Activated CD4-positive, alpha-beta T cell treated with anti-CD3 and anti-CD28 coated beads for 48 hours (primary cell): ENCODE measurements at places on chromosomes 3 and 15.

DNA sequence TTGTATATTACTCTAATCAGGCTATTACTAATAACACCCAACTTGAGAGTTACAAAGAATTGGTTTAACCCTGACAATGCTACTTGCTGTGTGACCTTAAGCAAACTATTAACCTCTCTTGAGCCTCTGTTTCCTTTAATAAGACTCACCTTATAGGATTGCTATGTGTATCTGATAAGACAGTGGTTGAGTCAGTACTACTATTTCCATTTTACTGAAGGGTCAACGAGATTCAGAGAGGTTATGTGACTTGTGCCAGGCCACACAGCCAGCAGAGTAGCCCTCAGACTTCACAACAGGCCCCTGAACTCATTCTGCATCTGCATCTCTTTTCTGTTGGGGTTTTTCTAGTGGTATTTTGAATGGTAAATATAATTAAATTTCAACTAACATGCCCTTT is 420.1 kb downstream of the MAGI1 start:
- no peak for DNase-seq

DNA sequence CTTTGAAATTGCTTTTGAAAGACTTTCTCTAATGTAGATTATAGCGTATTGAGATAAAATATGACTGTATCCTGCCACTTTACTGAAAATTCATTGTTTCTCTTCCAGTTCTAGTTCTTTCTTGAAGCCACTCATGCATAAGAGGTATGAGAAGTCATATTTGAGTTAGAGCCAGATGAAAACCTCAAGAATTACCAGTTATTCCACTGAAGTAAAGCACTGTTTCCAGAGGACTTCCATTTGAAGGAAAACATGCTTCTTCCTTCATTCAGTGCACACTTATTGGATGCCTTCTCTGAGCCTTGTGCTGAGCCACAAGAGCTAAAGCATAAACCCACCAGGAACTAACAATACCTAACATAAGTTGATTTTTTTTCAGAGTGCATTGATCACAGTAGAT is 513.4 kb downstream of the ZNF385D start:
- DNase-seq = no peak

- DNase-seq = peak; percentile 93
Observed at GRCh38 chr15:75202251-75203016, 752 bp downstream of the C15orf39 start.

GRCh38 chr3:143302638-143303171 is 183.1 kb downstream of the CHST2 start:
- DNase-seq = no peak

GRCh38 chr15:101525087-101525669 is 35.7 kb upstream of the PCSK6 start:
- no peak for DNase-seq

DNA sequence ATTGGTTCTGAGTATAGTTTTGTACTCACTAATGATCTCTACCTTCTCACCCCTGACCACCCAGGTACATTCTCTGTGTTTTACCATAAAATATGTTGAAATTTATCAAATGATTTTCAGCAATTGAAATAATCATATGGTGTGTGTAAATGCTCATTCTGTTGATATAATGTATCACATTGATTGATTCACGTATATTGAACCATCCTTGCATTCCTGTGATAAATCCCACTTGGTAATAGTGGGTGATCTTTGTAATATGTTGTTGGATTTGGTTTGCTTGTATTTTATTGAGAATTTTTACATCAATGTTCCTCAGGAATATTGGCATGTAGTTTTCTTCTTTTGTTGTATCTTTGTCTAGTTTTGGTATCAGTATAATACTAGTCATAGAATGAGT is 1497.6 kb downstream of the OTOL1 start:
- no peak for DNase-seq

DNA sequence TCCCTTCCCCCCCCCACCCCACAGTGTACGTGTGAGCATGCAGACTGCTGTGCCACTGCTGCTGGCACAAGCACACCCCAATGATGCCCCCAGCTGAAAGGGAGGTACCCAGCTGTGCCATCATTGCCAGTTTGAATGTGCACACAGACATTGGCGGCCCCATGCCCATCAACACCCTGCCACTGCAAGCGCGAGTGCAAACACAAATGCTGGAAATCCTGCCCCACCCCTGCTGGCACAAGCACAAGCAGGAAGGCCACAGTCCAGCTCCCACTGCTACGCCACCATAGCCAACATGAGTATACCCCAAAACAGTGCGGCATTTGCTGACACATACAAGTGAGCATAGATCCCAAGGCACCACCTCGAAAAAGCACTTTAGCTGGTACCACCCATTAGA is 222.9 kb downstream of the SCAPER start:
- DNase-seq = no peak

- no peak for DNase-seq
Observed at GRCh38 chr3:13145826-13146642, 72.8 kb upstream of the IQSEC1 start.

DNA sequence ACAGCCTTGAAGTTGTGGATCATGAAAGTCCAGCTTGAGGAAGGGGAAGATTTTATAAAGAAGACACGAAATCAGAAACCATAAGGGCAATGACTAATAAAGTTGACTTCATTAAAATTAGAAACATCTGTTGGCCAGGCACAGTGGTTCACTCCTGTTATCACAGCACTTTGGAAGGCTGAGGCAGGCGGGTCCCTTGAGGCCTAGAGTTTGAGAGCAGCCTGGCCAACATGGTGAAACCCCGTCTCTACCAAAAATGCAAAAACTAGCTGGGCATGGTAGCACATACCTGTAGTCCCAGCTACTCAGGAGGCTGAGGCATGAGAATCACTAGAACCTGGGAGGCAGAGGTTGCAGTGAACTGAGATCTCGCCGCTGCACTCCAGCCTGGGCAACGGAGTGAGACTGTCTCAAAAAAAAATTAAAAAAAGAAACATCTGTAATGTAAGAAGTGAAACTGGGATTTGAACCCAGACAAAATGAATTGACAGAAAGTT is 7.9 kb upstream of the UBXN7 start:
- DNase-seq = no peak

- DNase-seq = no peak
Observed at GRCh38 chr15:100175406-100176114, 166.2 kb downstream of the ADAMTS17 start.

GRCh38 chr3:25594007-25594502 is 70.7 kb downstream of the TOP2B start:
- no peak for DNase-seq

DNA sequence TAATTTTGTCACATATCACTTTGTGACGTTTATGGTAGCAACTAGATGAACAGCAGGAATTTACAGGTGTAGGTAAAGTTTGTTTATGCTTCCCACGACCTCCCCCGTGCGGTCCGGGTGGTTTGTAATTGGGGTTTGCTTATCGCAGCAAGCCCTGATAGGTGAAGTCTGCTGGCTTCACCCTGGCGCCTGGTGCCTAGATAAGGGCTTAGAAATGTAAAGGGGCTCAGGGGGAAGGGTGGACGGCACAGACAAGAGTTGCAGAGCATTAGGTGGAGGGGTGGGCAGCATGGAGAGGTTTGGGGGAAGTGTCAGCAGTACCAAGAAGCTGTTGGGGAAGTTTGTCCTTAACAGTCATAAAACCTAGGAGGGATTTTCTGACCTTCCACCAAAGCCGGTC is 108.1 kb upstream of the RNF7 start:
- DNase-seq = no peak

GRCh38 chr3:151074256-151074655 is 11.2 kb upstream of the MED12L start:
- DNase-seq = no peak

GRCh38 chr3:14431917-14432834 is 29.8 kb downstream of the SLC6A6 start:
- DNase-seq = peak; percentile 96

DNA sequence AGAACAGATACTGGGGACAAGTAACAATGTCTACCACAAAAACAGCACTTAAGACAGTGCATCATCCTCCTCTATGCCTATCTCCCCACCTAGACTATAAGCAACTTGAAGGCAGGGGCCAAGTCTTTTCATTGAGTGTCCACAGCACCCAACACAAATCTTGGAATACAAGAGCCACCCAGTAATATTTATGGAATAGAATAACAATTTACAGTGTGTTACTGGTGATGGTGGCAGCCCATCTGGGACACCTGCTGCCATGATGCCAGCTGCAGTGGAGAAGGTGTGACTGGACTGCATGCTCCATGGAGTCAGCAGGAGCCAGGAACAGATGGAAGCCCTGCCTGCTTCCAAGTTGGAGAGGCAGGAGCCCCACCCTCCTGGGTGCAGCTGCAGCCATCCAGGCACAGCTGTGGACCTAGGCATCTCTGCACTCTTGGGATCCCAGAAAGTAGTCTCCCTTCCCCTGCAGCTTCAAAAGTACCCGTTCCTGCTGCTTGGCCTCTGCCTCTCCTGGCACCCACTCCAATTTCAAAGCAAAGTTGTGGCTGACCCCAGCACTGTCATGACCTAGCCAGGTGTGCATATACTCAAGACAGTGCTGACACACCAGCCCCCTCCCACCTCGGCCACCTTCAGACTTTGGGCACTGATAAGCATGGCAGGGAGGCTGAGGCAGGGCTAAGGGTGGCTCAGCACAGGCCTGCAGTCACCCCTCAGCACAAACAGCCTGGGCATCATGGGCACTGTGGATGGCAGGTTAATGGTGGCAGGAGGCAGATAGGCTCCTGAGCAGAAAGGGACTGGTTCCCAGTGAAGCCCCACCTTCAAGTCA is 94.5 kb downstream of the TPRA1 start:
- DNase-seq = no peak

DNA sequence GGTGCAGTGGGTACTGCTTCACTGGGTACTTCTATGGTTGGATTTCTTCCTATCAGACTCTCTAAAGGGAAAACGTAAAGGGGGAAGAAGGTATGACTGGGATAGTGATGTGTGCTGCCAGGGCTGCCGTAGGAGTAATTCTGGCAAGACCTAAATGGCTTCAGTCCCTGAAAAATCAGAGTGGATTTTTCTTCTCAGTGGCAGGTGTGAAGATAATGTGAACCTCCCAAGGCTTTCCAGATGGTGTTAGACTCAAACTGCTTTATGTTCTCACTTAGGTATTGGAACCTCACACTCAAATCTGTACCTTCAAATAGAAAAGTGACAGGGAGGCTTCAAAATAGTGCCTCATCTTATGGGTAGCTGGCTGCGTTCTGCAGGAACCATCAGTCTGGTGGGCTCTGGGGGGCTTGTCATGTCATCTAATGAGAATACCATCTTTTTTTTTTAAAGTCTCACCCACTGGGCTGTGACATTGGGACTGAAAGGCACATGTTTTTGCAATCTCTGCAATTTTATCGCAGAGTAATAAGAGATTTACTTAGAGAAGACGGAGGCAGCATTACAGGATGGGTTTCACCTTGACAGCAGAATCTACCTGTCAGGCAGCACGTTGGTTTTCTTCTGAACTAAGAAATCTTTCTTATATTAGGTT is 28.5 kb downstream of the MINDY4B start:
- DNase-seq = no peak

DNA sequence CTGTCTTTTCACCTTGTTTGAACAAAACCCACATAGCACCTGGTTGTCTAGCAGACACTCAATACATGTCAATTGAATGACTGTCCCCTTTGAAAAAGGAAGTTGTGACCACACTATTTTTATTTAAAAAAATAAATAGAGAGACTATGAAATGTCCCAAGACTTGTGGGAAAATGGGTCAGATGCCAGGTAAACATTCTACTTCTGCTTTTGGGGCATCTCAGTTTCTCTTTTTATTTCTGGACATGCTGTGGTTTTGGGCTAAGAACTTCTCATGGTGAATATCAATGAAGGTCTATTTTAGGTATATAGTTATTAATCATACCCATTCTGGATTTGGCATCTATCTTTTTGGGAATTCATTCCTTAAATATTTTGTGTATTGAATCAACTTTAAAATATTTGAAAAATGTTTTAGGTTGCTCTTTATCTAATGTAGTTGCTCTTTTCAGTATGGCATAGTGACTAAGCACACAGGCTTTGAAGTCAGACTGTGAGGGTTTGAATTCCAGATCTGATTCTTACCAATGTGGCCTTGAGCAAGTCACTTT is 4.4 kb downstream of the TMEM45A start:
- DNase-seq = no peak

GRCh38 chr3:11162401-11163345 is 8.4 kb downstream of the HRH1 start:
- DNase-seq = no peak

GRCh38 chr15:76190751-76191538 is 120.3 kb downstream of the ETFA start:
- DNase-seq = peak; percentile 85

- peak; percentile 39 for DNase-seq
Observed at GRCh38 chr15:63474810-63475316, 29.5 kb upstream of the USP3 start.

DNA sequence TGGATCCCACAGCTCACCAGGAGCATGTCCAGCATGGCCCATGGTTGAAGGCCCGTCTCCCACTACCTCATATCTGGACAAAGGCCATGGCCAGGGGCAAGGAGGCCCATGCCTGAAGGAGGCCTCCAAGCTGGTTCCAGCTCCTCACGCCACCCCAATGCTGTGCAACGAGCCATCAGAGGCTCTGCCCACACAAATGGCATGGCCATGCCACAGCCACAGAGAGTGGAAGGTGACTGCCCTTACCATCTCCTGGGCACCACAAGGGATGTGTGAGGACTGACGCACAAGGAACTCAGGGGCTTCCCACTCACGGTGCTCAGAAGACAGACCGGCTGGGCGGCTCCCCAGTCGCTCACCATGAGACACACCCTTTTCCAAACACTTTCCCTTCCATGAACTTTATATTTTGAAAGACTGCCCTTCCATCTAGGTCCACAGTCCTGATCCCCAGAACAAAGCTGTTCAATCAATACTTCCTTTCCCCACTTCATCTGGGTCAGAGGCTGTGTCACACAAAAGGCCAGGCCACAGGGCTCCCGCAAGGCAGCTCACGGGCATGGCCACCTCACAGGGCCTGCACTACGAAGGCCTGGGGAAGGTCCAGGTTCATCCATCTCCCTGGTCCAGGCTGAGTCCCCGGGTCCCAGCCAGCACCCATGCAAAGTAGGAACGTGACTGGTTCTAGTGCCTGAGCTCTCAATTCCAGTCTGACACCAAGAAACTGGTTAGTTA is 66.4 kb downstream of the CYFIP1 start:
- DNase-seq = no peak

DNA sequence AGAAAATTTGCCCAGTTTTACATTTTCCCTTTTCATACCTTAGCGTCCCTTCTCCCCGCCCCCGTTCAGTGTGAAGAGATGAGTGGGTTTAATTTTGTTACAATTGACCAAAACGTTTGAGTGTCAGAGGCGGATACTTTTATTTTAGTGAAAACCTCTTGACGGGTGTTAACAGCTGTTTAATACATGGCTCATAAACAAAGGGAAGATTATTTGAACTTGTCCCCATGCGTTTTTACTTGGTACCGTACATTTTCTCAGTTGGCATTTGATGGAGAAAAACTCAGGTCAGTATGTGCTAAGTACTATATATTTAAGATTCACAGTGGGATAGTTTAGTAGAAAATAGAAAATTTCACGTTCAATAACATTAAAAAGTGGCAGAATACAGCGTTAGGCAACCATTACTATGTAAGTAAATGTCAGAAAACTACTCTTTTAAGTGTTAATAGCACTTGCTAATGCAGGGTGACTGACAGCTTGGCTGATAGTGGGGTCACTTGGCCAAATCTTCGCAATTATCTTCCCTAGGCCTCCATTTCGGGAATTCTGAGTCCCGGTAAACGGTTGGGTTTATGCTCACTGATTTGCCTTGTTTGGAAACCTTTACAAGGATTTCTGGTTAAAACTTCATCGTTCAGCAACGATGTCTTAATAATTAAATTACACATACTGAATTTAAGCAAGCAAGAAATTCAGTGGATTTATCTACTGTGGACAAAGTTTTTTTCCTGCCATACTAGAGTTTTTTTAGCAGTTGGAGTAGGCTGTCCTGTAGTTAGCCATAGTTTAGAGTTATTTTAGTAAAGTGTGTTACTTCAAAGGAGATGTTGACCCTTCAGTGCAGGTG is 4.8 kb downstream of the CHD2 start:
- no peak for DNase-seq
